ENCODE measurements at places on chromosomes 6 and 20.

- no peak for DNase-seq
These were observed 40.9 kb downstream of the PHACTR3 start for GRCh38 chr20:59645271-59645670.

- no peak for DNase-seq
These were observed 149.7 kb upstream of the TMEM170B start for GRCh38 chr6:11387707-11388430.

DNA sequence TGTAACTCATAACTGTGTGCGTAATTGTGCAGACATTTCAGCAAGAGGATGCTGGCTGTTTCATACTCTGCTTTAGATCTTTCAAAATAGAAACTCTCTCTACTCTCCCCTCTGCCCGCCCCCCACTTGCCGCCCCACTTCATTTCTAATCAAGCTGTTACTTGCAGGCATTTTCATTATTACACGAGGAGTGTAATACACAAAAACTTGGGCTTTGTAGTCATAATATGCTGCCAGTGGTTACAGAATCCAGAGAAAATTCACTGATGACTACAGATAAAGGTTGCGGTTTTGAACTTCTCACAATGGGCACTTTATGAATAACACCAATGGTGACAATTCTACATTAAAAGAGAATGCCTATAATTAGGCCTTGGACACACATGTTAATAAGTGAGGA lies 194.0 kb upstream of the POU3F2 start:
- DNase-seq, result no peak

DNA sequence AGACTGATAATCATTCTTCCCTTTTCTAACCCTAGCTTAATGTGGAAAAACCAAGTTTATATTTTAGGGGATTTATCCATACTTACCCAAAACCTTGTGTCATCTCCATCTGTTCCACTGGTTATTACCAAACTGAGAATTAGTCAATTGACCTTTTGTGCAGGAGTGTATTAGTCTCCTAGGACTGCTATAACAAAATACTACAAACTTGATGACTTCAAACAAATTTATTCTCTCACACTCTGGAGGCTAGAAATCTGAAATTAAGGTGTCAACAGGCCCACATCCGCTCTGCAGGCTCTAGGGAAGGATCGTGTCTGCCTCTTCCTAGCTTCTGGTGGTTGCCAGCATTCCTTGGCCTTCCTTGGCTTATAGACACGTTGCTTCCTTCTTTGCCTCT lies 12.7 kb upstream of the GMDS start:
- DNase-seq, result no peak

- no peak for DNase-seq
These were observed 34.6 kb upstream of the EPHA7 start for GRCh38 chr6:93453956-93454355.

DNA sequence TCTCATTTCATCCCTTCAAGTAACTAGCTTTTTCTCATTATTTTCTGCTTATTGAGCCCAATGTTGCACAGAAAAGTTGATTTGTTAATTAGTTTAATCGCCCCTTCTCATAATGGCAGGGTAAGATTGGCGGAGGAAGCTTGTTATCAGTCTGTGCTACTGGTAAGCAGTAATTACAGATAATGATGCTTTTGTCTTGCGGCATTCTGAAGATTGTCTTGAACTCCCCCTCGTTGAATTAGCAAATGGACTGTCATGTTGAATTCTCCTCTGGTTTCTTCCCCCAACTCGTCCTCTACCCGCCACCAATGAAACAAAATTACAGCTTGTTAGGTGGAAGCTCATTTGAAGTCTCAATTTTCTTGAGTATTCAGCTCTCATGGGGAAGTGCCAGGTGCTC lies 39.4 kb downstream of the PRDM13 start:
- DNase-seq, result no peak

DNA sequence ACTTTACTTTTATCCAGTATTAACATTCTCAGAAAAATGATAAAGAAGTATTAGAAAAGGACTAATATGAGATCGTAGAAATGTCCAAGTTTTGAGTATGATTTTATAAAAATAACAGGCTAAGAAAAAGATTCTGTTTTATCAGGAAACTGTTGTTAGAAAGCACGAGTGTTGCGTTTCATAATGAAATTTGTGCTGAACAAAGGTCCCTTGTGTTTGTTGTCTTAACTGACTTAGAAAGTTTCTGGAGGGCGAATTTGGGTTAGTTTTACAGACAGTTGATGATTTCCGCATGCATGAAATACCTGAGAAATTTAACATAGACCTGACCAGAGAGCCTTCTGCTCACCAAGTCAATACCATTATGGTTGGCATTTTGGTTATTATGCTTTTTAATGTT lies 136.0 kb downstream of the FNDC1 start:
- no peak for DNase-seq

DNA sequence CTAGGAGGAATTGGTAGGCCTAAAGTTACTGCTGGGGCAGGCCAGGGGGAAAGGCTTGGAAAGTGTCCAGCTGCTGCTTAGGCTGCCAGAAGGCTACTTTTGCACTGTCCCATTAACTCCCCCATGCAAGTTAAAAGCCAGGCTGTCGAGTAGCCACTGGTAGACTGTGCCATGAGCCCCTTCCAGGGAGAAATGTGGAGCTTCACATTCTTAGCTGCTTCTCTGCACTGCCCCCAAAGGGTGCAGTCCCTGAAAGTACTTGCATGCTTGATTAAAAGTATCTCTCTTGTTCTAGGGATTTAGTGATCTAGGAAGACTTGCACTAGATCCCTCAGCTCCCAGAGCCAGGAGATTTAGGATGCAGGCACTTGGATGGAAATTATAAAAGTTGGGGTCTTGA lies 57.3 kb downstream of the CDC5L start:
- no peak for DNase-seq

DNA sequence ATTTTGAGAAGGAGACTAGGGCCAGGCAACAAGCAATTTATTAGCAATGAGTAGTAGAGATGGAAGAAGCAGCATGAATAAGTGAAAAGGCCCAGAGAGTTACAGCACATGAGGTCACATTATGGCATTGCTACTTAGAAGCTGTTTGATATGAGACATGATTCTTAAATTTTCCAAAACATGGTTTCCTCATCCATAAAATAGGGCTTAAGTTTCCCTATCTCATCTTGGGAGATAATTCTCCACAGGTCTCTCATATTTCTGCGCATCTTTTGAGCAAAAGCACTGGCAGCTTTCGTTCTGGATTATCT lies 656.1 kb downstream of the EPHA7 start:
- no peak for DNase-seq

DNA sequence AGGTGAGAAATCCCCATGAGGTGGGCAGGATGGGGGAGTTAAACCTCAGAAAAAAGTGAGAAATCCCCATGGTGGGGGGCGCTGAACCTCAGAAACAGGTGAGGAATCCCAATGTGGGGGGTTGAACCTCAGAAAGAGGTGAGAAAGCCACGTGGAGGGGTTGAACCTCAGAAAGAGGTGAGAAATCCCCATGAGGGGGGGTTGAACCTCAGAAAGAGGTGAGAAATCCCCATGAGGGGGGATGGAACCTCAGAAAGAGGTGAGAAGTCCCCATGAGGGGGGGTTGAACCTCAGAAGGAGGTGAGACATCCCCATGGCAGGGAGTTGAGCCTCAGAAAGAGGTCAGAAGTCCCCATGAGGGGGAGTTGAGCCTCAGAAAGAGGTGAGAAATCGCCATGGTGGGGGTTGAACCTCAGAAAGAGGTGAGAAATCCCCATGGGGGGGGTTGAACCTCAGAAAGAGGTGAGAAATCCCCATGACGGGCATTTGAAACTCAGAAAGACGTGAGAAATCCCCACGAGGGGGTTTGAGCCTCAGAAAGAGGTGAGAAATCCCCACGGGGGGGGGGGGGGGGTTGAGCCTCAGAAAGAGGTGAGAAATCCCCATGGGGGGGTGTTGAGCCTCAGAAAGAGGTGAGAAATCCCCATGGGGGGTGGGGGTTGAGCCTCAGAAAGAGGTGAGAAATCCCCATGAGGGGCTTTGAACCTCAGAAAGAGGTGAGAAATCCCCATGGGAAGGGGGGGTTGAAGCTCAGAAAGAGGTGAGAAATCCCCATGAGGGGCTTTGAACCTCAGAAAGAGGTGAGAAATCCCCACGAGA lies 14.3 kb upstream of the GOPC start:
- DNase-seq, result no peak

- DNase-seq, result no peak
These were observed 13.0 kb downstream of the TMEM181 start for GRCh38 chr6:158572653-158573541.

DNA sequence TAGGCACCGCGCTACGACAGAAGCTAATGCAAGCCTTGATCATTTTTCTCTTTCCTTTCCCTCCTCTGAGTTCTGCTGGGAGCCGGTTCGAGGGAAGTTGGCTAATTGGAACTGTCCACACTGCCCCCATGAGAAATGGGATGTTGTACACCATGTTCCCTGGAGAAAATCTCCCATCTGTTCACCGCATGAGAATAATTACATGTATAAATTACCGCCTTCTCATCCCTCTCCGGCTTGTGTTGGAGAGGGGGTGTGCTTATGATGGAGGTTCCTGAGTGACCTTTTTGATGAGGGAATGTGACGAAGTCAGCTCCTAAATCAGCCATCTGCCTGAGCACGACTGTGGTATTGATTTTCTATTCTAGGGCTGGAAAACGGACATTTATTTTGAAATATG lies 320.2 kb upstream of the SULF2 start:
- no peak for DNase-seq

DNA sequence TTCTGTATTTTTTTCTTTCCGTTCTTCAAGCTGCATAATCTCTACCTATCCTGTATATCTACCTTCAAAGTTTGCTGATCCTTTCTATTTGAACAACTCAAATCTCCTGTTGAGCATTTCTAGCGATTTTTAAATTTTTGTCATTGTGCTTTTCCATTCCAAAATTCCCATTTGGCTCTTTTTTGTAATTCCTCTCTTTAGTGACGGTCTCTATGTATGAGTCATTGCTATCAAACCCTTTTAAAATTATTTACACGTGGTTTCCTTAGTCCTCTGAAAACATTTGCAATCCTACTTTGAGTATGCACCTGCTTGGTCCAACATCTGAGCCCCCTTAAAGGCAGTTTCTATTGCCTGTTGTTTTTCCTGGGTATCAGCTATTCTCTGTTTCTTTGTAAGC lies 100.5 kb upstream of the FOXC1 start:
- no peak for DNase-seq

DNA sequence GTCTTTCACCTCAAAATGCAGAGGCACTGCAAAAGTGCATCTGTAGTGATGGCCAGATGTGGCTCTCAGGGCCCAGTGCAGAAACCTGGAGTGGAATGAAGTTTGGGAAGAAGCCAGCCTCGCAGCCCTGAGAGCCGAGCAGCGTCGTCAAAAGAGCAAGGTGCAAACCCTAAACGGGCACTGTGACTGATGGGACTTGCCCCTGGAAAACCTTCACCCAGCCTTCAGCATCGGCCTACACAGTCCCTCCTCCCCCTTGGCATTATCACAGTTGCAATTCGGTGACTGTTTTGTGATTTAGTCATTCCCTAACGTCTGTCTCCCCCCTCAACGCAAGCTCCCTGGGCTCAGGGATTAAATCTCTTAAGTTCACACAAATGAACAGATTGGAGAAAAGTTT lies 38.6 kb downstream of the TAF4 start:
- peak; percentile 49 for DNase-seq
